ENCODE measurements at places on chromosomes 16 and 17.
A peak's percentile ranks its signal among the peaks of the same experiment; 100 is the strongest.

- no peak for DNase-seq
Measured at GRCh38 chr16:64185954-64186353, 935.9 kb downstream of the CDH11 start.

- DNase-seq: no peak
Measured at GRCh38 chr17:61187038-61187437, 212.6 kb upstream of the TBX2 start.

- DNase-seq: no peak
Measured at GRCh38 chr16:309476-309875, 26.5 kb downstream of the PDIA2 start.

- DNase-seq: peak; percentile 90
Measured at GRCh38 chr17:27559506-27560481, 71.2 kb upstream of the LGALS9 start.

GRCh38 chr17:41494524-41494923 is 4.8 kb upstream of the KRT36 start:
- DNase-seq: peak; percentile 54

DNA sequence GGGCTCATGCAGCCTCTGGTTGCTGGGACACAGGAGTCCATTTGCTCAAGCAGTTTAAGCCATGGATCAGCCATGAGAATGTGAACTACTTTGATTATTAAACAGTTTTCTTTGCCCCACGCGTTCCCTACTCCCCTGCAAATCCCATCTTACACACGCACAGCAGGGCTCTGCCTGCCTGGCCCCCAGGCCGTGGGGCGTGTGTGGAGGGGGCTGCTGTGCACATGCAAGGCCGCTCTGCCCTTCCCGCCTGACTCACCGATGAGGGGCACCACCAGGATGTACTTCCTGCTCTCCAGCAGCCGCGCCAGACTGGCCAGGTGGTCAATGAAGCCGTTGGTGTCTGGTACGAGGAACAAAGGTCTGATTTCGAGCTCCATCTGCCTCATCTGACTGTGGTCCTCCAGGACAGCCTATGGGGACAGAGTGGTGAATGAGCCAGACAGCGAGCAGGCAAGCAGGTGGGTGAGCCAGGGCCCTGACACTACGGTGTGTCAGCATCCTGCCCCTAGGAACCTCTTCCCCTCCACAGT is 13.7 kb downstream of the HIC1 start:
- no peak for DNase-seq

Data from fibroblast of skin of scalp (primary cell).